ENCODE measurements at places on chromosomes 3 and 15. TPM values are rescaled to one million over a fixed set of nuclear protein-coding genes. Genes with fewer than 3 reads are reported as not detected.

BUB1B gene
- total RNA-seq, result 129 TPM

GOLGA8K gene
- total RNA-seq, result not detected

SLC6A20 gene
- total RNA-seq, result not detected

SLCO2A1 gene
- 0.09 TPM for total RNA-seq

CHRM5 gene
- not detected for total RNA-seq

Measured in neural progenitor cell (in vitro differentiated cells).